Nephron progenitor cell (in vitro differentiated cells): ENCODE measurements at places on chromosomes 11 and 22.

DNA sequence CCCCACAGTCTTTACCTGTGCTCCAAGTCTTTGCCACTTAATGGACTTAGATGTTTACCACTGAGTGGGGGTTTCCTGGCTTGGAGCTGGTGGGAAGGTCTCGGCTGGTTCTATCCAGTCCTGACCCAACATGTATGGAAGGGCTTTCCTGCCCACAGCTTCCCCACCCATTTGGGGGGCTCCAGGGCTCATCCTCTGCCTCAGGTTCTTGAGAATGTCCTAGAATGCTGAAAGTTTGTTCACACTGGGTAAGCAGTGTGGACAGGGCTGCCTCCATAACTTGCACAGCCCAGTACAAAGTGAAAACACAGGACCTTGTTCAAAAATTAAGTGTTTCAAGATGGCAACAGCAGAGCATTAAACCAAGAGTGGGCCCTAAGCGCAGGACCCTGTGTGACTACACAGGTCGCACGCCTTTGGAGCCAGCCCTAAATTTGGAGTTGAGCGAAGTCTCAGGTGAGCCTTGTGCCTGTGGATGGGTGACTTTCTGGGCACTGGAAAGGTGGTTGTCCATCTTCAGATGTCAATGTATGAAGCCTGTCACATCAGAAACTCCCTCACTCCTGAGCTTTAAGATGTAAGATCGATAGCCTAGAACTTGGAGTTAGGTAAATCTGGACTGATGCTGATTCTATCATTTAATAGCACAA lies 72.7 kb upstream of the NARS2 start:
- no peak overlapping the region for H3K4me3 ChIP-seq
- peaks cover 35% of the 10 kb centered on the region for H3K4me1 ChIP-seq
- no peak for DNase-seq
- no peak overlapping the region for H3K27ac ChIP-seq
- peaks cover 5% of the 10 kb centered on the region for H3K27me3 ChIP-seq

DNA sequence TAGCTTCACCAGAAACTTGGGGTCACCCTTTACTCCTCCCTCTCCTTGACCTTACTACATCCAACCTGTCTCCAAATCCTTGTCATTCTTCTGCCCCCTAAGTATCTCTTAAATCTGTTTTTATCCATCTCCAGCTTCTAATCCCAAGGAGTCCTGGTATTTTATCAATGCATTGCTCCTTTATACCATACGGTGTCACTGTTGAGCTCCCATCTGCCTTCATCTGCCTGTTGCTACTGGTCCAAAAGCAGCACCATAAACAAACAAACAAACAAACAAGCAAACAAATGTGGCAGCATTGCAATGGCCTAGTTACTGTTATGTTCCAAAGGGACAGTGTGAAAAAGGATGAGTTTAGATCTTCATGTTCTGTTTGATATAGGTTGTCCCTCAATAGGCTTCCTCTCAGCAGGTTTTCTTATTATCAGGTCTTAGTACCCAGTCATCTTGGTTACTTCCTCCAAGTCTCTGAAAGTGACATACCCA lies 34.2 kb downstream of the DNHD1 start:
- H3K27ac ChIP-seq: no peak overlapping the region
- peak; percentile 27 for DNase-seq
- no peaks in the 10 kb centered on the region for H3K36me3 ChIP-seq
- no peaks in the 10 kb centered on the region for H3K4me1 ChIP-seq
- H3K4me3 ChIP-seq: no peak overlapping the region

DNA sequence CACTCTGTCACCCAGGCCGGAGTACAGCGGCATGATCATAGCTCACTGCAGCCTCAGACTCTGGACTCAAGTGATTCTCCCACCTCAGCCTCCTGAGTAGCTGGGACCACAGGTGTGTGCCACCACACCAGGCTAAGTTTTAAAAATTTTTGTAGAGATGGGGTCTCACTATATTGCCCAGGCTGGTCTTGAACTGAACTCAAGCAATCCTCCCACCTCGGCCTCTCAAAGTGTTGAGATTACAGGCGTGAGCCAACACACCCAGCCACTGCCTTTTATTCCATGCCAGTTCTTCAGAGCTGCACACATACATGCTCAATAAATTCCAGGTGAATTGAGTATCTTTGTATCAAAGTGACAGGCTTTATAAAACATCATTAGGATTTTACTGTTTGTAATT lies 2.4 kb upstream of the COPB1 start:
- H3K27ac ChIP-seq: no peak overlapping the region
- no peaks in the 10 kb centered on the region for H3K27me3 ChIP-seq
- no peak for DNase-seq
- H3K4me1 ChIP-seq: peaks cover 30% of the 10 kb centered on the region
- H3K4me3 ChIP-seq: no peak overlapping the region

DNA sequence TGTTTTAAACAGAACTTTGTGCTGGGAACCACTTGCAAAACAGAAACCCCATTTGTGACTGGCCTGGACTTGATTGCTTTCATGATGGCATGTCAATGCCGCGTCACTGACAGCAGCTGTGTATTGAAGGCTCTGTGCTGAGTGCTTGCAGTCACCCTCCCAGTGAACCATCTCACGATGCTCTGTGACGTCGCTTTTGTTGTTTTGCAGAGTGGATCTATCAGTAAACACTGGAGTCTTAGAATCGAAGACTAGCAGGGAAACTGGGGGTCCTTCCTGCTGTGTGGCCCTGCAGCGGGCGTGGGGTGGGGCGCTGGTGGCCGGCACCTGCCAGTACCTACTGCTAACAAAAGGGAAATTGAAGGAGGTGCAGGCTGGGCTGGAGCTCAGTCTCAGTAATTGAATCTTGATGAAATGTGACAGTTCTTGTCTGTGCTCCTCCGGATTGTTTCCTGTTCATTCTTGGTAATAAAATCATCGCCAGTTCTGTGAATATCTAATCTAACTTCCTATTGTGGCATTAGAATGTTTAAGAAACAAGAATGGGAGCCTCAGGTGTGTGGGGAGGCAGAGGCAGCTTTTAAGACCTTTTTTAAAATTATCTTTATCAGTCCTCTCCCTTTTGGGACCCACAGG lies 50.5 kb upstream of the PARVG start:
- no peak for DNase-seq
- no peak overlapping the region for H3K4me3 ChIP-seq
- H3K27ac ChIP-seq: no peak overlapping the region
- H3K4me1 ChIP-seq: peaks cover 40% of the 10 kb centered on the region

DNA sequence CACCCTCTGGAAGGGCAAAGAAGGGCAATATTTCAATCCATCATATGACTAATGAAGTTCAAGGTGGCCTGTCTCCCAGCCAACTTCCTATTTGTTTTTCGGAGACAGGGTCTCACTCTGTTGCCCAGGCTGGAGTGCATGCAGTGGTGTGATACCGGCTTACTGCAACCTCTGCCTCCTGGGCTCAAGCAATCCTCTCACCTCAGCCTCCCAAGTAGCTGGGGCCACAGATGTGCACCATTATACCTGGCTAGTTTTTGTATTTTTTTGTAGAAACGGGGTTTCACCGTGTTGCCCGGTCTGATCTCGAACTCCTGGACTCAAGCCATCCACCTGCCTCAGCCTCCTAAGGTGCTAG lies 13.4 kb downstream of the ABTB2 start:
- H3K4me1 ChIP-seq: peaks cover 76% of the 10 kb centered on the region
- H3K27me3 ChIP-seq: peaks cover 71% of the 10 kb centered on the region
- H3K36me3 ChIP-seq: no peaks in the 10 kb centered on the region
- DNase-seq: no peak
- no peak overlapping the region for H3K4me3 ChIP-seq

- H3K27ac ChIP-seq: no peak overlapping the region
- H3K4me1 ChIP-seq: peaks cover 15% of the 10 kb centered on the region
- no peak overlapping the region for H3K4me3 ChIP-seq
- H3K36me3 ChIP-seq: no peaks in the 10 kb centered on the region
Measured at GRCh38 chr11:34216706-34217105, 111.3 kb downstream of the NAT10 start.

- no peak overlapping the region for H3K27ac ChIP-seq
- H3K4me3 ChIP-seq: no peak overlapping the region
- peaks cover 19% of the 10 kb centered on the region for H3K36me3 ChIP-seq
- DNase-seq: no peak
Measured at GRCh38 chr22:41245917-41246499, 5.3 kb upstream of the CHADL start.

DNA sequence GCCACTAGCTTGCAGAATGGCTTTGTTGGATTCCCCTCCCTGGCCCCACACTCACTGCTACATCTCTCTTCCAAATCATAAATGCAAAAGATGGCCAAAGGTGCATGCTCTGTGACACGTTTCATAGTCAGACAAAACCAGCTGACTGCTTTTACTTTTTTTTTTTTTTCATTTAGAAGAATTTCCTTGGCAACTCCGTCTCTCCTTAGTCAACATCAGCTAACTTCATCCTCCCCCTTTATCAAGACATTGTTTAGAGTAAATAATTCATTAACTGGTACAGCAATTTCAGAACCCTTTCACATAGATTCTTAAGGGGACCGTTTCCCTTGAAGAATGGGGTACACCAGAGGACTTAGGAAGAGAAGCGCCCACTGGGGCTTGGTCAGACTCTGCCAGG lies 16.0 kb downstream of the KCNQ1OT1 start:
- peaks cover 6% of the 10 kb centered on the region for H3K36me3 ChIP-seq
- H3K27ac ChIP-seq: no peak overlapping the region
- no peak overlapping the region for H3K4me3 ChIP-seq
- H3K4me1 ChIP-seq: peaks cover 15% of the 10 kb centered on the region
- DNase-seq: no peak
- H3K27me3 ChIP-seq: peaks cover 5% of the 10 kb centered on the region

GRCh38 chr11:80520507-80520887 lies 1079.7 kb upstream of the TENM4 start:
- H3K27ac ChIP-seq: no peak overlapping the region
- H3K4me1 ChIP-seq: peaks cover 20% of the 10 kb centered on the region
- H3K4me3 ChIP-seq: no peak overlapping the region
- DNase-seq: no peak

GRCh38 chr22:20130731-20131596 lies 640 bp upstream of the ZDHHC8 start:
- peak overlapping the region; percentile 73 for H3K4me3 ChIP-seq
- peaks cover 13% of the 10 kb centered on the region for H3K27me3 ChIP-seq
- peaks cover 19% of the 10 kb centered on the region for H3K36me3 ChIP-seq
- H3K4me1 ChIP-seq: peaks cover 11% of the 10 kb centered on the region
- peak; percentile 77 for DNase-seq
- H3K27ac ChIP-seq: no peak overlapping the region

DNA sequence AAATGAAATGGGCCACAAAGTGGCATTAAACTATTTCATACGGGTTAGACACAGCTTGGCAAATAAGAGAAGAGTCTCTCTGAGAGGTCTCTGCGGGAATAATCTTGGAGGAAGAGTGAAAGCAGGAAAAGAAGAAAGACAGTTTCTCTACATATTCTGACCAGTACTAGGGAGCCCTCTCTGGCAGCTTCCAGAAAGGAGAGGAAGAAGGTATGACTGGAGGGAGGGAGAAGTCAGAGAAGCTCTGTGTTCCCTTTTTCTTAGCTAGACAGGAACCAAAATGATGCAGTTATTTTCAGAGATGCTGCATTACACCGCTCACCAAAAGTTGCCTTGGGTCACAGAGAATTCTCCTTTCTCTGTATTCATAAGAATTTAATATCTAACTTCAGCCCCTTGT lies 382.1 kb downstream of the KCNA4 start:
- H3K4me3 ChIP-seq: no peak overlapping the region
- no peak overlapping the region for H3K27ac ChIP-seq
- DNase-seq: no peak
- H3K36me3 ChIP-seq: no peaks in the 10 kb centered on the region
- peaks cover 5% of the 10 kb centered on the region for H3K4me1 ChIP-seq
